ENCODE measurements at places on chromosomes 5 and 9. TPM values are rescaled to one million over a fixed set of nuclear protein-coding genes. Genes with fewer than 3 reads are reported as not detected.

- peak overlapping the region; percentile 69 for H3K4me3 ChIP-seq
- DNase-seq, result no peak
- H3K27me3 ChIP-seq, result no peaks in the 10 kb centered on the region
Measured at GRCh38 chr9:136726118-136726517, 13.7 kb downstream of the DIPK1B start.

GRCh38 chr9:93093127-93093876 lies 2.7 kb upstream of the CARD19 start:
- DNase-seq, result no peak
- H3K4me3 ChIP-seq, result peak overlapping the region; percentile 45
- H3K27me3 ChIP-seq, result no peaks in the 10 kb centered on the region
- peak overlapping the region; percentile 99 for H3K27ac ChIP-seq
- no peaks in the 10 kb centered on the region for H3K36me3 ChIP-seq

- no peaks in the 10 kb centered on the region for H3K27me3 ChIP-seq
- H3K4me3 ChIP-seq, result no peak overlapping the region
- H3K36me3 ChIP-seq, result no peaks in the 10 kb centered on the region
- H3K4me1 ChIP-seq, result no peaks in the 10 kb centered on the region
- no peak for DNase-seq
- no peak overlapping the region for H3K27ac ChIP-seq
Measured at GRCh38 chr5:39394946-39395345, 29.8 kb downstream of the DAB2 start.

CAVIN4 gene
- 0.13 TPM for total RNA-seq

GRCh38 chr9:16884952-16885513 lies 14.6 kb upstream of the BNC2 start:
- DNase-seq, result no peak
- H3K27me3 ChIP-seq, result no peaks in the 10 kb centered on the region

AJM1 gene
- total RNA-seq, result 2.5 TPM

DNA sequence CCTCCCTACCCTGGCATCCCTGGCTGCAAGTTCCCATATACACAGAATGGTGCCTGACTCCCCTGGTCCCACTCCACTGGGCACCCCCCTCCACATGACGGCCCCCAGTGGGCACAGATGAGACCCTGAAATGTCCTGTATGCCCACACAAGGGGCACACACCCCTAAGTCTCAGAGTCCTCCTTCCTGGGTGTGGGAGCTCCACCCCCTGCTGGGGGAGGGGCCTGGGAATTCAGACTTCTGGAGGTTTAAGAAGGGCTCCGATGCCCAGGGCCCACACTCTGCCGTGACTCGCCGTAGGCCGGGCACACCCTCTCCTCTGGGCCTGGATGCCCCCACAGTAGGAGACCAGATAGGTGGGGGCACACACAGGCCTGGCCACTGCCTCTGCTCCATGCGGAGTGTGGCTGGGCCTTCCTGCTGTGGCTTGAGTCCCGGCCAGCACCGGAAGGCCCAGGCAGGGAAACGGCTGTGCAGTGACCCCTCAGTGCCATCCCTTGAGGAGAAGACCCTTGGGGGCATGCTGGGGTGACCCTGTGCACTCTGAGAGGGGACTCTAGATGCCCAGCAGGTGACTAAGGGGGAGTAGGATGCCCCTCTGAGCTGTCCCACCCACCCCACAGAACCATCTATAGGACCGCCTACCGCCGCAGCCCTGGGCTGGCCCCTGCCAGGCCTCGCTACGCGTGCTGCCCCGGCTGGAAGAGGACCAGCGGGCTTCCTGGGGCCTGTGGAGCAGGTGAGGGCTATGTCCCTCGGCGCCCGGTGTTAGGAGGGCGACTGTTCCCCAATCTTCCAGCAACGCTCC lies 6.5 kb downstream of the EGFL7 start:
- no peak for DNase-seq
- no peaks in the 10 kb centered on the region for H3K36me3 ChIP-seq
- no peaks in the 10 kb centered on the region for H3K4me1 ChIP-seq
- no peak overlapping the region for H3K27ac ChIP-seq
- H3K4me3 ChIP-seq, result no peak overlapping the region

DNA sequence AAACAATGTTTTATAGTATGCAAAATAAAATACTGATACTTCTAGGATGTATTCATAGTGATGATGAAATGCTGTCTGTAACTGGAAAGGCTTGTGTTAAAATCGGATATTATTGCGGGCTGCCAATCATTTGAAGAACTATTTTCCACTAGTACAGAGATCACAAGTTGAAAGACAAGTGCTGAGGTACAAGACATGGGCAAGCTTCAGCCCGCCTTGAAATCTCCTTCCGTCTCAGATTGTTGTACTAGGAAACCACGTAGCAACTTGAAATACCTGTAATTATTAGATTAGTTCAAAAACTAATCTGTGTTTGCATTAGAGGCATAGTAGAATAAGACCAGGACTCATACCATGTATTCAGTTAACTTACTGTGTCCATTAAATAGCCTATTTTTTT lies 218.2 kb downstream of the ARHGEF28 start:
- H3K4me1 ChIP-seq, result no peaks in the 10 kb centered on the region
- DNase-seq, result no peak
- H3K4me3 ChIP-seq, result no peak overlapping the region
- H3K27me3 ChIP-seq, result no peaks in the 10 kb centered on the region

- H3K27me3 ChIP-seq, result no peaks in the 10 kb centered on the region
- no peak for DNase-seq
- no peak overlapping the region for H3K4me3 ChIP-seq
- H3K27ac ChIP-seq, result no peak overlapping the region
- no peaks in the 10 kb centered on the region for H3K4me1 ChIP-seq
Measured at GRCh38 chr5:55577353-55578060, 42.7 kb upstream of the PLPP1 start.

ADGRV1 gene
- total RNA-seq, result 0.72 TPM

- H3K4me1 ChIP-seq, result no peaks in the 10 kb centered on the region
- H3K27ac ChIP-seq, result no peak overlapping the region
- H3K27me3 ChIP-seq, result no peaks in the 10 kb centered on the region
Measured at GRCh38 chr5:36596756-36597155, 9.7 kb upstream of the SLC1A3 start.

DNA sequence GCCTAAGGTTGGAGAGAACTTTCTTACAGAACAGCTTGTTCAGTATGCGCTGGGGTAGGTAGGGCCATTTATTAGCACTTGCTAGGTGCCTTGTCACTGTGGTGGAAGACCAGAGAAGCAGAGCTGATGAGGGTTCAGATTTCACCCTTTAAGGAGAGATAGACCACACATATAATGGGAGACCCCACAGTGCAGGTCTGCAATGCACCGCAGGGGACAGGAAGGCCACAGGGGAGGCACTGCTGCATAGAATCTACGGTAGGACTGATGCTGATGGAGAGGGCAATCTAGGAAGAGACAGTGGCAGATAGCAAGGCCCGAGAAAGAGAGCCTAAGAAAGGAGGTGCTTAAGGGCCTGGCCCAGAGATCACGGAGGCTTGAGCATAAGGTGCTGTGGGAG lies 64.2 kb downstream of the PTPDC1 start:
- H3K27me3 ChIP-seq, result no peaks in the 10 kb centered on the region
- H3K4me3 ChIP-seq, result no peak overlapping the region
- H3K4me1 ChIP-seq, result no peaks in the 10 kb centered on the region
- H3K36me3 ChIP-seq, result no peaks in the 10 kb centered on the region
- no peak overlapping the region for H3K27ac ChIP-seq
- DNase-seq, result no peak

Measured in GM12878 (cell line).